ENCODE measurements at places on chromosomes 6 and 20. TPM values are rescaled to one million over a fixed set of nuclear protein-coding genes. Genes with fewer than 3 reads are reported as not detected.

- H3K27me3 ChIP-seq: no peaks in the 10 kb centered on the region
- H3K36me3 ChIP-seq: peaks cover 60% of the 10 kb centered on the region
- no peak for DNase-seq
- no peak overlapping the region for H3K27ac ChIP-seq
- no peak overlapping the region for H3K4me3 ChIP-seq
These were observed 20.5 kb upstream of the GJA10 start for GRCh38 chr6:89873721-89874120.

GRCh38 chr6:108123481-108123929 is 42.3 kb upstream of the NR2E1 start:
- DNase-seq: no peak
- no peaks in the 10 kb centered on the region for H3K36me3 ChIP-seq
- peaks cover 11% of the 10 kb centered on the region for H3K4me1 ChIP-seq
- peaks cover 91% of the 10 kb centered on the region for H3K27me3 ChIP-seq
- H3K27ac ChIP-seq: no peak overlapping the region

ALDH8A1 gene
- total RNA-seq: 1.2 TPM

CDH4 gene
- total RNA-seq: 0.45 TPM

IP6K3 gene
- total RNA-seq: 1.2 TPM

DNA sequence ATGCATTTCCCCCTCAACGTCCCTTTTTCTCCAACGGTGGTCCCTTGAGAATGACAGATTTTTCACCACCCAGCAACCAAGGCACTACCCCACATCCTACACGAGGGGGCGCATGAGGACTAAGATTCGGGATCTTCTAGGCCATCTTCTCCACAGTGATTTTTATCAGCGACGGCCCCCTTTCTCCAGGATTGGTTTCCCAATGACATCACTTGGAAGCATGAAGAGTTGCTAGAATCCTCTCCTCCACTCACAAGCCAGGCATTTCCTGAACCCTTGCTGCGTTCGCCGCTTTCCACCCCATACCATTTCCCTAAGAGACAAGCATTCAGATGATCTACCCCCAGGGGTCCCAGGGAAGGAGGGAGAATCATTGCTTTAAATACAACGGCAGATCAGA is 252.0 kb downstream of the HIVEP2 start:
- no peaks in the 10 kb centered on the region for H3K4me1 ChIP-seq
- no peak for DNase-seq
- no peaks in the 10 kb centered on the region for H3K27me3 ChIP-seq
- H3K27ac ChIP-seq: no peak overlapping the region
- H3K4me3 ChIP-seq: peak overlapping the region; percentile 14
- no peaks in the 10 kb centered on the region for H3K36me3 ChIP-seq

SLC2A10 gene
- total RNA-seq: 9.6 TPM

GRCh38 chr6:76509397-76509796 is 436.9 kb upstream of the IMPG1 start:
- no peaks in the 10 kb centered on the region for H3K4me1 ChIP-seq
- no peaks in the 10 kb centered on the region for H3K36me3 ChIP-seq
- no peaks in the 10 kb centered on the region for H3K27me3 ChIP-seq
- no peak overlapping the region for H3K4me3 ChIP-seq
- H3K27ac ChIP-seq: no peak overlapping the region

- H3K27ac ChIP-seq: no peak overlapping the region
- H3K4me1 ChIP-seq: no peaks in the 10 kb centered on the region
- peak; percentile 47 for DNase-seq
- no peaks in the 10 kb centered on the region for H3K36me3 ChIP-seq
- H3K27me3 ChIP-seq: no peaks in the 10 kb centered on the region
These were observed 2.9 kb upstream of the HLA-DOB start for GRCh38 chr6:32819729-32820128.

GRCh38 chr20:38548356-38549083 is 32.5 kb upstream of the ADIG start:
- no peak for DNase-seq
- no peak overlapping the region for H3K27ac ChIP-seq
- peaks cover 46% of the 10 kb centered on the region for H3K36me3 ChIP-seq
- H3K4me3 ChIP-seq: no peak overlapping the region
- peaks cover 1% of the 10 kb centered on the region for H3K4me1 ChIP-seq

DNA sequence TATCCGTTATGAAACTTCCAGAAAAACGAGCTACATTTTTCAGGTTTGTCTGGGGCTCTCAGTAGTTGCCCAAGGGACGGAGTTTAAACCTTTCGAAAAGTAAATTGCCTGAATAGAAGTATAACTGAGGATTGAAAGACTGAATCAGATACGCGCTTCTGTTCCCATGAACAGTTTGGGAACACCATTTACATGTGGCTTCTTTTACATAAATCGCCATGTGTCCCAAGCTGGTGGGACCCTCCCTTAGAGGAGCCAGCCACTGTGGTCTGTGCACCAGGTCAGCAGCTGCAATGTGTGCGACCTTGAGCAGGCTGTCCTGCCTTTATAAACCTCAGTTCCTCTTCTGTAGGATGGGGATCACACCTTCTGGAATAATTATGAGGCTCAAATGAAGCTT is 11.0 kb downstream of the ENTPD6 start:
- H3K27me3 ChIP-seq: no peaks in the 10 kb centered on the region
- H3K36me3 ChIP-seq: peaks cover 29% of the 10 kb centered on the region
- H3K4me3 ChIP-seq: no peak overlapping the region

DNA sequence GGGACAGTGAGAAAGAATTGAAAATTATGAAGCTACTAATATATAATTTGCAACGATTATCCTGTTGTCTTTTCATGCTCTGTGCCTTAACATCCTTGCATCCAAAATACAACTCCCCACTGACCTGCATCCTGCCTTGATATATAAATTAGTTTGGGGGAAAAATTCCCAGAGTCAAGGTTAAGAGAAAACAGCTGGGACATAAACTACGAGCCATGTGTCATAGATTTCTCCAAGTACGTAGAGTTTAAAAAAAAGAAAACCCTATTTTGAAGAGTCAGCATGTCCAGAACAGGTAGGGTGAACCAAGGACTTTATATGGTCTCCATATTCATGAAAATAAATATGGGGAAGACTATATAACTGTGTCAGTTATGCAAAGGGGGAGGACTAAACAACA is 123.8 kb upstream of the MARCKS start:
- peak overlapping the region; percentile 8 for H3K27ac ChIP-seq
- no peak overlapping the region for H3K4me3 ChIP-seq
- no peaks in the 10 kb centered on the region for H3K36me3 ChIP-seq
- H3K4me1 ChIP-seq: peaks cover 15% of the 10 kb centered on the region
- H3K27me3 ChIP-seq: no peaks in the 10 kb centered on the region

GRCh38 chr20:44973053-44973452 is 6.7 kb downstream of the STK4 start:
- H3K27me3 ChIP-seq: no peaks in the 10 kb centered on the region
- H3K4me3 ChIP-seq: no peak overlapping the region
- H3K27ac ChIP-seq: no peak overlapping the region
- peaks cover under 1% of the 10 kb centered on the region for H3K4me1 ChIP-seq
- peaks cover 15% of the 10 kb centered on the region for H3K36me3 ChIP-seq

DNA sequence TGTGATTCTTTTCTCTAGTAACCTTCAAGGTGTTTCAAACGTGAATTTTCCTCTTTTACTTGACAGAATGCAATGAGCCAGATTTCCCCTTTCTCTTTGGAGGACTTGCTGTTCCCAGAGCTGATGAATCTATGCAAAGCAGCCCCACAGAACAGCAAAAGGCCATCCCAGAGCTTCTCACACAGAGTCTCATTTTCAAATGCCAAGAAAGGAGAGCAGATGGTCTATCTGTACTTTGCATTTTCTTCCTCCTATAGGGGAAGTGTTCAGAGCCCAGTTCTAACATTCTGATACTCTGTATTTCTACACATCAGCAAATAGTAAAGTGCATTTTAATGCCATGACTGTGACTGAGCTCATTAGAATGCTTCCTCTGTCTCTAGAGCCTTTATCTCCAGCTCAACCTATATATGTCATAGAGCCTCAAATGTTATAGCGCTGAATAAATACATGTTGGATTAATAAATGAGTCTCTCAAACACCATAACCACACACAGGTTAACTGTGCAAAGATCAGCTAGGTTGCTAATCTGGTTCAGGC is 81.8 kb upstream of the EYA4 start:
- H3K4me1 ChIP-seq: no peaks in the 10 kb centered on the region
- no peak overlapping the region for H3K4me3 ChIP-seq
- no peak overlapping the region for H3K27ac ChIP-seq
- H3K36me3 ChIP-seq: no peaks in the 10 kb centered on the region
- H3K27me3 ChIP-seq: no peaks in the 10 kb centered on the region

DNA sequence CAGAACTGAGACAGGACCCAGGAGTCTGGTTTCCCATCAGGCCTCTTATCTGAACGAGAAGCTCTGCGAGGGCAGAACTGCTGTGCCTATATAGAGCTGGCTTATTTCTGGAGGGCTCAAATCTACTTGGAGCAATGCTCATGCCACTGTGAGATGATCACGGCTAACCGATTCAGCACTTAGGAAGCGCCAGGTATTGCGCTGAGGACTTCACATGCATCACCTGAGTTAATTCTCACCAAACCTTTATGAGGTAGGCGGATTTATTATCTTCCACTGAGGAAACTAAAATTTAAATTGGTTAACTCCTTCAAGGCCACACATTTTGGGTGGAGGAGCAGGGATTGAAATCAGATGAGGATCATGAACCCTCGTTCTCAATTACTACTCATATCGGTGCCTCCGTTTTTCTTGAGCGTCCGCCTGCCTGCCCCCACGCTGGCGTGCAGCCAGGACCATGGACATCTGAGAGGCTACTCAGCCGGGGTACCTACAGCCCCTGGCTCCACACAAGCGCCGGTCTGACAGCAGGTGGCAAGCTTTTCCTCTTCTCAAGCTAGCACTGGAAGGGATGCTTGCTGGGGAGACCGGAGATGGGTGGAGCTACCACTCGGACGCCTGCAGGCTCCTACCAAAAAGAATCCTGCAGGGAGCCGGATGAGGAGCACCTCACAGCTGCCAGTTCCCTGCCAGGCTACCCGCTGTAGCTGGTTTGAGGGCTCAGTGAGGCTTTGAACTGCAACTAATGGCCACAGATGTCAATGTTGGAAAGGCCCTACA is 1.0 kb upstream of the PCIF1 start:
- no peaks in the 10 kb centered on the region for H3K27me3 ChIP-seq
- no peak for DNase-seq
- H3K4me1 ChIP-seq: peaks cover 41% of the 10 kb centered on the region
- peaks cover 20% of the 10 kb centered on the region for H3K36me3 ChIP-seq
- peak overlapping the region; percentile 100 for H3K27ac ChIP-seq
- peak overlapping the region; percentile 100 for H3K4me3 ChIP-seq

DNA sequence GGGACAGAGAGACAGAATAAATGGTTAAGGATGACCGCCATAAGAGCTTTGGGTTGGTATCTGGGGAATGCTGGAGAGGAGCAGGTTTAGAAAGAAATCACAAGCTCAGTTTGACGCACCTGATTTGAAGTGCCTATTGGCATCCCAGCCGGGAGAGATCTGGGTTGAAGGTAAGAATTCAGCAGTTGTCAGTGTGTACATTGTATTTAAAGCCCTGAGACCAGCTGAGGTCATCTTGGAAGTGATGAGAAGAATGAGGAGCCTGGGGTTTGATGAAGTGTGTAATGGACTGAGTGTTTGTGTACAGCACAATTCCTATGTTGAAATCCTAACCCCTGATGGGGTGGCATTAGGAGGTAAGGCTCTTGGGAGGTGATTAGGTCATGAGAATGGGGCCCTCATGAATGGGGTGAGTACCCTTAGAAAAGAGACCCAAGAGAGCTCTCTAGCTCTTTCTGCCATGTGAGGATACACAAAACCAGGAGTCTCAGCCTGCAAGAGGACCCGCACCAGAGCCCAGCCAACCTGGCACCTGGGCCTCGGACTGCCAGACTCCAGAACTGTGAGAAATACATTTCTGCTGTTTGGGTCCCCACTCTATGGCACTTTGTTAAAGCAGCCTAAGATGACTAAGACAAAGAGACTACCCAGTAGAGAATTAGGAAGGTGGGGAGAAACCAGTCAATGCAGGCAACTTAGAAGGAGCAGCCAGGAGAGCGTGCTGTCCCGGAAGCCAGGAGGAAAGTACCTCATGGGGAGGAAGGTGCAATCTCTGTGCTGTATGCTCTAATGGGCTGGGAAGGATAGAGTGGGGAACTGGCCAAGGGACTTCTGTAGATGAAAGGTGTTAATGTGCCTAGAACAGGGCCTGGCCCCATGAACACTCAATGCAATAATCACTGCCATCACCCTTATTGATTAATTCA is 133.7 kb upstream of the SLC24A3 start:
- H3K4me1 ChIP-seq: no peaks in the 10 kb centered on the region
- H3K36me3 ChIP-seq: no peaks in the 10 kb centered on the region
- no peak overlapping the region for H3K4me3 ChIP-seq
- DNase-seq: peak; percentile 88
- H3K27me3 ChIP-seq: no peaks in the 10 kb centered on the region

DNA sequence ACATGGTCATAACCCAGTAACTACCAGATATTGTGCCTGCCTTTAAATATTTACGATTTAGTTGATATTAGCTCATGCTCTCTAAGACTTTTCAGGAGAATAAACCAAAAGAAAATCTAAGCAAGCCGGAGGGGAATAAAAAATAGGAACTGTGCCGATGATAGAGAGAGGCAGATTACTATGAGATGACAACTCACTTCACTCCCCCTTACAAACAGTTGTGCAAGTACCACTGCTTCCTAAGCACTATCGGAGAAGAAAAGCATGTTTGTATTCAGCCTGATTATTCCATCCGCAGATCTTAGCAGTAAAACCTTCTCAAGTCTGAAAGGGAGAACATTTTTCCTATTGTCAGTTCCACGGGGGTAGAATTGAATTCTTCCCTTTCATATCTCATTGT is 294.4 kb downstream of the KCNQ5 start:
- H3K27me3 ChIP-seq: no peaks in the 10 kb centered on the region
- no peaks in the 10 kb centered on the region for H3K4me1 ChIP-seq

SCRT2 gene
- total RNA-seq: not detected

DNA sequence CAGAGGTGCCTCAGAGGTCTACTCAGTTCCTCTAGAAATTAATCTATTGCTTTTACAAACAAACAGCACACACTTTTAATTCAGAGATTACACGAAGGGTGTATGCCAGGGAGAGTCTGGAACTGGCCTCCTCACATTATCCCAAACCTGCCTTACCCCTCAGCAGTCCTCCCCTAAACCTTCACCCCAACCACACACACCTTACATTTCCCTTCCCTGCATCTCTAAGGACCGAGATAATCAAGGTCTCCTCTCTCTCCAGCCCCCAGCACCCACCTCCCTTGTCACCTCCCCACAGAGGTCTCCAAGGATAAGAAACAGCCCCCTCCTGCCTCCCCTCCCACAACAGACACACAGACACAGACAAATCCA is 6.1 kb downstream of the HLA-DRB1 start:
- no peaks in the 10 kb centered on the region for H3K4me1 ChIP-seq
- no peaks in the 10 kb centered on the region for H3K36me3 ChIP-seq
- H3K27ac ChIP-seq: no peak overlapping the region

RNF39 gene
- total RNA-seq: not detected

DNA sequence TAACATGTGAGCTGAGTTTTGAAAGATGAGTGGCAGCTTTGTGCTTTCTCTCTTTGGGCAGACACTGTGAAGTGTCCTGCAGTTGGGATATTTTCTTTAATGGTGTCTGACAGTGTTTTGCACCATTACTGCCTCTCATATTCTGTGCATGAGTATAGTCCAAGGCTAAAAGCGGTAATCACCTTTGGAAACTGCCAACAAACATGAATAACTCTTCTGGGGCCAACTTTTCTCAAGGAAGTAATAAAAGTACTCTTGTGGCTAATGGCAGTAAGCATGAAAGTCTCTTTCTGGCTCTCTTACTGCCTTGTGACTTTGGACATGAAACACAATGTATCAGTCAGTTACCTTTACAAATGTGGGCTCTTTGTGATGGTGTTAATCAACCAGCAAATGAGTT is 91.7 kb upstream of the SOX4 start:
- no peaks in the 10 kb centered on the region for H3K4me1 ChIP-seq
- H3K27me3 ChIP-seq: no peaks in the 10 kb centered on the region
- no peak overlapping the region for H3K4me3 ChIP-seq
- no peak overlapping the region for H3K27ac ChIP-seq

SIGLEC1 gene
- 13.8 TPM for total RNA-seq
